ENCODE measurements at places on chromosomes 7 and 10. TPM values are rescaled to one million over a fixed set of nuclear protein-coding genes. Genes with fewer than 3 reads are reported as not detected.

CHN2 gene
- 3.5 TPM for total RNA-seq

DNA sequence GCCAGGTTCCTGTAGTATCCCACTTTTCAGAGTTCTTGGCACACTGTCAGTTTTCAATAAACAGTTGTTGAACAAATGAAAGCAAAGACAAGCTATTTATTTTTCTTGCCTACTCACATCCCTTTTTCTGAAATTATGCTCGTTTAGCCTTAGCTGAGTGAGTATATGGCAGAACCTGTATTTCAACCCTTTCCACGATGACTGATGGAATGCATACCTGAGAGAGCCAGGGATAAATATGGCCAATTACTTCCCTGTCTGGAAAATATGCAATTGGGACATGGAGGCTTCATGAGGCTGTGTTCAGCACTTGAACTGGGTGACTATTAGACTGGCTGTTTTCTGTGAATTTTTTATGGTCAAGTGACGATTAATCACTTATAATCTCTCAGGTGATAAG, 144.5 kb upstream of the POT1 start:
- DNase-seq = no peak

- no peak for DNase-seq
These were observed 439.1 kb upstream of the MGMT start for GRCh38 chr10:129027906-129028305.

GRCh38 chr7:33195264-33195663, 65.9 kb downstream of the BBS9 start:
- DNase-seq = no peak

CCDC172 gene
- not detected for total RNA-seq

GRCh38 chr10:11111490-11111889, 93.8 kb downstream of the CELF2 start:
- no peak for DNase-seq

TMEM213 gene
- not detected for total RNA-seq

- DNase-seq = no peak
These were observed 142.3 kb downstream of the VPS50 start for GRCh38 chr7:93374345-93374940.
